ENCODE measurements at places on chromosomes 5 and 9.

GRCh38 chr9:108074900-108075299 is 585.3 kb upstream of the KLF4 start:
- no peak for DNase-seq

DNA sequence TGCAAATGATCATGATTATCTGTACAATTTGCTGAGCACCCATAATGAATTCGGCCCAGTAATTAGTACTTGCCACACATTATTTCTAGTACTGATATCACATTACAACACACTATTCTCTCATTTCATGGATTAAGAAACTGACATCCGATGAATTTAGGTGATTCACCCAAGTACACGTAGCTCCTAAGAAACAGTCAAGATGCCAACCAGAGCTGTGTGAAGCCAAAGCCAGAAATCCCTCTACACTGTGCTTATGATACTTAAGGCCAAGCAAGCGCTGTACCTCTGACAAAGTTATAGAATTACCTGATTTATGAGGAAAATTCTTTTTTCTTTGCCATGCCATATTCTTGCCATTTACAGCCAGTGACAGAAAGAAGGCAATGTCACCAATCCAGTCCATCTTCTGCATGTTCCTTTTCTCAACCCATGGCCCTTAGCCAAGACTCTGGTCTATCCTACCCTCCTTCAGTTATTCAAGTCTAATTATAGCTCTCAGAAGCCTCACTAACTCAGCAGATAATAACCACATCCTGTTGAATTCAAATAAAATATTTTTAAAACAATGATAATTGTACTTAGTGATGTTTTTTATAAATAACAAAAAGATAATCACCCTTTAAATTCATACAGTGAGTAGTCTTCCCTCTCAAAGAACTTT is 74.3 kb upstream of the PTGER4 start:
- DNase-seq = no peak

DNA sequence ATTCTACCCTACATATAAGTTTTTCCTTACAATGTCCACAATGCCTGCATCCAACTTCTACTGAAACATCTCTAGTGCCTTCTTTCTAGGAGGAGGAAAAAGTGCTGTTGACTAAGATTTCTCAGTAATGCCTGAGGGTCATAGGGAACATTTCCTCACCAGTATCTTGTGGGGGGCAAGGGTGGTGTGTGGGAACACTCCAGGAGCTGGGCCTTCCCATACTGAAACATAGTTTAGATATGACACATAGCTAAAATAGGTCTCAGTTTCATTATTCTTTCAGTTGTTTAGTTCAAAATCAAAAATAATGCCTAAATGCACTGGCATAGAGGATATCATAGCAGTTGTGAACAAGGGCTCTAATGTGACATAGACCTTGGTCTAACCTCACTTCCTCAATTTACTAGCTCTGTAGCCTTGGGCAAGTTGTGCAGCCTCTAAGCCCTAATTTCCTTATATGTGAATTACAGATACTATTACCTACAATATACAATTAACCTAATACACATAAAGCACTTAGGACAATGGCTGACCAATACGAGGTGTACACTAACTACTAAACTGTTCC is 66.1 kb downstream of the HAPLN1 start:
- DNase-seq = peak; percentile 5

GRCh38 chr5:55535199-55535905 is 588 bp upstream of the PLPP1 start:
- no peak for DNase-seq

GRCh38 chr5:82489683-82490082 is 211.5 kb upstream of the RPS23 start:
- DNase-seq = no peak

DNA sequence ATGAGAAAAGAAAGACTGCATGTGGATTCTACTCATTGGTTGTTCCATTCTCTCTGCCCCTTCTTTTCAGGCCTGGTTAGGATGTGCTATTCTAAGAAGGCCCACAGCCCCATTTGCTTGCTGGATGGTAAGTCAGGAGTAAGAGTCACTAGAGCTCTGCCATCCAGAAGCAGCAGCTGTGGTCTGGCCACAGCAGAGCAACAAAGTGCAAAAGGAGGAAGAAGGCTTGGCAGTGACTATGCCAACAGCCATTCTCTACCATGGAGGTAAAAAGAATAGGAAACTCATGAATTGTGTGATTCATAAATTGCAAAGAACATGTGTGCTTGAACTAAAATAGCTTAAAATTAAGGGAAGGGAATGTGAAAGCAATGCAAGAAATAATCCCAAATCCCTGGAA is 20.9 kb downstream of the KLHL3 start:
- DNase-seq = no peak

DNA sequence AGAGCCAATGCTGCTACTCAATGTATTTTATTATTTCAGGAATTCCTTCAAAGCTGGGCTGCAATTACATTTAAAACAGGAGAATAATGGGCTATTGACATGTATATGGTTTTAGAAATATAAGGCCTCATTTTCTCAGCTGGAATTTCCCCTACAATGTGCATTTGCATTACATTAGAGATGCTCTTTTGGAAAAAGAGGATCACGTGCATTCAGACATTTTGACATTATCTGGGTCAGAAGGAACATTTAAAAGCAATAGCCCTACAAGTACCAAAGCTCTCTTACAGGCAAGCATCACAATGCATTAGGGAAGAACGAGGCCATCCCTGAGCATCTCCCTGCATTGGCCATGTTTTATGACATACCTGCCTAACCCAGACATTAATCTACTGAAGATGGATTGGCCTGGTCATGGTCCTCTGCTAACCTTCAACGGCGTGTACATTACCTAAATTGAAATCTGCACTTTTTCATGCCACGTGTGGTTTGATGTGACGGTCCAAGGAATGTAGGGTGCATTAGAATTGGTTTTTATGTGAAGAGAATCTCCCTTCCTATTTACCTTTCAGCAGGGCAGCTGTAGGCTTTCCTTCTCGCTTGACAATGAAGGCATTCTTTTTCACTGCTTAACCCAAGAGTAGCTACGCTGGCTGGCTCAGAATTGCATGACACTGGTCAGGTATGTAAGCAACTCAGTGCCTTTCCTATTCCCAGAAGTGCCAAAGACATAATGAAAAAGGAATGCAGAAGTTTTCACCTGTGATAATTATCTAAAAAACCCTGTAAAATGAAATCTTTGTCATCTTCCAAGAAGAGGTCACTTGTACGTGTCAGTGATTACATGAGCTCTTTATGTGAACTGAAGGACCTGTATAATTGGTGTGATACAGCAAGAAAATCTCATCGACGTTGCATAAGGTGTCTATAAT is 212.3 kb upstream of the MPDZ start:
- no peak for DNase-seq

- no peak for DNase-seq
These were observed 363.4 kb upstream of the SLC24A2 start for GRCh38 chr9:20152151-20152725.
